Renal cortical epithelial cell (primary cell): ENCODE measurements at places on chromosomes 6 and 20.

DNA sequence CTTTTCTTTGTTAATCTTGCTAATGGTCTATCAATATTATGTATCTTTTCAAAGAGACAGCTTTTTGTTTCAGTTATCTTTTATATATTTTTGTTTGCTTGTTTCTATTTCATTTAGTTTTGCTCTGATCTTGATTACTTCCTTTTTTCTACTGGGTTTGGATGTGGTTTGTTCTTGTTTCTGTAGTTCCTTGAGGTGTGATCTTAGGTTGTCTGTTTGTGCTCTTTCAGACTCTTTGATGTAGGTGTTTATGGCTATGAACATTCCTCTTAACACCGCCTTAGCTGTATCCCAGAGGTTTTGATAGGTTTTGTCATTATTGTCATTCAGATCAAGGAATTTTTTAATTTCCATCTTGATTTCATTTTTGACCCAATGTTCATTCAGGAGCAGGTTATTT lies 26.8 kb upstream of the TNFAIP3 start:
- no peak for DNase-seq

GRCh38 chr6:6785163-6785521 lies 196.6 kb downstream of the LY86 start:
- no peak for DNase-seq

- peak; percentile 62 for DNase-seq
Measured at GRCh38 chr6:150641398-150642139, 41.9 kb downstream of the PLEKHG1 start.

DNA sequence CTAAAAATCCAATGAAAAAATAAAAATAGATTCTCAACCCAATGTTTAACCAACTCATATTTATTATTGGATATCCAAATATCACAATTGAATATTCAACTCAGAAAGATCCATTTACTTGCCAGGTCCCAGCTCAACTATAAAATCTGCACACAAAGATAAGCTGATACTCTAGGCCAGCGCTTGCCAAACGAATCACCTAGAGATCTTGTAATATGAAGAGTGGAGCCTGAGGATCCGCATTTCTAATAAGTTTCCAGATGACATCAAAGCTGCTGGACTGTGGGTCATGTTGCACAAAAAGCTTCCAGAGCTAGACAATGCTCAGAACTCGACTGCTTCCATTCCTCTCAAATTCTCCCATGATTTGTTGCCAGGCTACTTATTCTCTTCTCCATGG lies 51.7 kb upstream of the HSF2 start:
- DNase-seq = no peak

GRCh38 chr6:163314791-163315470 lies 99.6 kb upstream of the QKI start:
- no peak for DNase-seq

- peak; percentile 57 for DNase-seq
Measured at GRCh38 chr6:106253731-106254130, 71.8 kb downstream of the ATG5 start.

- DNase-seq = peak; percentile 11
Measured at GRCh38 chr6:16420715-16421461, 182.5 kb downstream of the GMPR start.

GRCh38 chr6:39221115-39221514 lies 8.2 kb downstream of the KCNK5 start:
- DNase-seq = no peak

DNA sequence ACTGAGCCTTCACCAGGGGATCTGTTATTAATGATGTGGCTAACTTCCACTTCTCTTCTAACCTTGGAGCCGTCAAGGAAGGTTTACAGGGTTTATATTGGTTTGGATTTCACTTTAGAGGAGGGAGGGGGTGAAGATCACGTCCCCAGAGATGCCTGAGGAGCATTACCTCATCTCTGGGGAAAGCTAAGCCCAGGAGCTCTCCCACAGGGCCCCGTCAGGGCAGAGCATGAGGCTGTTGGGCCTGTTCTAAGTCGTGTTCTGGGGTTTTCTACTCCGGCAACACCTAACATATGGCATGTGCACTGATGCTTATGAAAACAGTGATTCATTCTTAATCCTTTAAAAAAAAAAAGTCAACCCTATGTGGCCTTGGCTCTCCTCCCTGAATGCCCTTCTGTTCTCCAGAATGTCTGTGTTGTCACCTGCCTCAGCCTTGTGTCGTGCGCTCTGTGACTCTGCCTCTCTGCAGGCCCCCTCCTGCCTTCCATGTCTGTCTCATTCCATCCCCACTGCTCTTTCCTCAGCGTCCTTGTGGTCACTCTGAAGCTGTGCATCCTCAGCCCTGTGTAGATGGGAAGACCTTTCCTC lies 97.4 kb upstream of the JARID2 start:
- DNase-seq = peak; percentile 66

GRCh38 chr20:2753461-2754040 lies 46.9 kb downstream of the CPXM1 start:
- no peak for DNase-seq
